ENCODE measurements at places on chromosomes 16 and 17.

- no peak for DNase-seq
These were observed 1.2 kb upstream of the COG1 start for GRCh38 chr17:73191443-73192205.

- no peak for DNase-seq
These were observed 167.3 kb upstream of the GSE1 start for GRCh38 chr16:85445779-85446222.

DNA sequence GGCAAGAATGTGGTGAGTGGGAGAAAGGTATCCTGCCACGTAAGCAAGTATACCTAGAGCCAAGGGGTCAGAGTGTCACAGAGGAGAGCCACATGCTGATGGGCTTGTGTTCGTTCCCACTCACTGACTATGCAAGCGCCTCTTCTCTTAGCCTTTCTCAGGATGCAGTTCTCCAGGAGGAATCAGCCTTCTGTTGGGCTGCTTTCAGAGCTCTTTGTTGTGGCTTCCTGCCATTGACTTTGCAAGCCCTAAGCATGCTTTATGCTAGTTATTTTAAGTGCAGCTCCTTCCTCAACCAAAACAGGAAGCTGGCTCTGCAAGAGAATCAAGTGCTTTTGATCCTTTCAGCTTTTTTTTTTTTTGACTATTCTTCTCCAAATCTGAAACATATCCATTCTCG lies 66.6 kb downstream of the SIAH1 start:
- no peak for DNase-seq

DNA sequence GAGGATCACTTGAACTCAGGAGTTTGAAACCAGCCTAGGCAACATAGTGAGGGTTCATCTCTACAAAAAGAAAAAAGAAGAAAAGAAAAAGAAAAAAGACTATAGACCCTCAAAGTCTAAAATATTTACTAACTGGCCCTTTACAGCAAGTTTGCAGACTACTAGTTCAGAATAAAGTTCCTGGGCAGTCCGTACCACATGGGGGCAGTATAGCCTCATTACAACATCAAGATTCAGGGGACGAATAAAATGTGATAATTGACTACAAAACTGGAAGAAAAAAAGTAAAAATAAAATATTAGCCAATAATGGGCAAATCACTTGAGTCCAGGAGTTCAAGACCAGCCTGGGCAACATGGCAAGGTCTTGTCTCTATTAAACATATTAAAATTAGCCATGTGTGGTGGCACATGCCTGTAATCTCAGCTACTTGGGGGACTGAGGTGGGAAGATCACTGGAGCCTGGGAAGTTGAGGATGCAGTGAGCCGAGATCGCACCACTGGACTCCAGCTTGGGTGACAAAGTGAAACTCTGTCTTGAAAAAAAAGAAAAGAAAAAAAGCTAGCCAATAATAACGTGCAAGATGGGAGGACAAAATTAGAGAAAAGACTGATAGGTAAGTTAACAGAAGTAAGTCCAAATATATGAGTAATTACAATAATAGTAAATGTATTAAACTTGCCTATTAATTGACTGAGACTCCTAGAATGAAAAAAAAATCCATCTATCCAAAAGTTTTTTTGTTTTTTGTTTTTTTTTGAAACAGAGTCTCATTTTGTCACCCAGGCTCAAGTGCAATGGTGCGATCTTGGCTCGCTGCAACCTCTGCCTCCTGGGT lies 129.4 kb upstream of the SEC14L1 start:
- no peak for DNase-seq

GRCh38 chr16:83942815-83943515 lies 10.1 kb upstream of the OSGIN1 start:
- no peak for DNase-seq

GRCh38 chr16:7585705-7586104 lies 253.1 kb downstream of the RBFOX1 start:
- DNase-seq: no peak

GRCh38 chr16:86122681-86123342 lies 223.8 kb downstream of the IRF8 start:
- no peak for DNase-seq

DNA sequence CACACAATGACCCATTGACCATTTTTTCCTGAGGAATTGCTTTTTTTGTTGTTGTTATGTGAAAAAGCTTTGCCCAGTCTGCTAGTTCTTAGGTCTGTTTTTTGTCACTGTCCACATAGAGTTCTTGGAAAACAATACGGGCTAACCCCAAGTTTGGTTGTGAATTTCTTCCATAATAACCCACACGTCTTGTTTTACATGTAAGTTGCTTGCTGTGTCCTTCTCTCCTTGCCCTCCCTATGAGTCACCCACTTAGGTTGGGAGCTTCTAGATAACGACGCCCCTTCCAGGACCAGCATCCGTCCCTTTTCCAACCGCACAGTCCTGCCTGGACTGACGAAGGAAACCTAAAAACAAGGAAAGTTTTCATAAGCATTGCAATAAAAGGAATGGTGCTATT lies 175.3 kb upstream of the HS3ST3A1 start:
- DNase-seq: no peak

DNA sequence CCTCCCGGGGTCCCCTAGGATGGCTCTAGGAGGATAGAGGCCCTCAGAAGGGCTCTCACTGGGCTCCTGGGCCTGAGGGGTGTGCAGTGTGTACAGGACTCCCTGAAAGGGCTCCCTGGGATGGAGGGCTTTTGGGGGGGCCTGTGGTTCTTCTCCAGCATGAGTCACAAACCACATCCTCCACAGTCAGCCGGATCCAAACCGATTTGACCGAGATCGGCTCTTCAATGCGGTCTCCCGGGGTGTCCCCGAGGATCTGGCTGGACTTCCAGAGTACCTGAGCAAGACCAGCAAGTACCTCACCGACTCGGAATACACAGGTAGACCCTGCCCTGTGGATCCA lies 4.5 kb downstream of the TRPV2 start:
- DNase-seq: no peak

GRCh38 chr16:19346335-19346922 lies 60.9 kb downstream of the CLEC19A start:
- DNase-seq: no peak

- no peak for DNase-seq
These were observed 61.1 kb downstream of the RPA1 start for GRCh38 chr17:1890758-1891450.

DNA sequence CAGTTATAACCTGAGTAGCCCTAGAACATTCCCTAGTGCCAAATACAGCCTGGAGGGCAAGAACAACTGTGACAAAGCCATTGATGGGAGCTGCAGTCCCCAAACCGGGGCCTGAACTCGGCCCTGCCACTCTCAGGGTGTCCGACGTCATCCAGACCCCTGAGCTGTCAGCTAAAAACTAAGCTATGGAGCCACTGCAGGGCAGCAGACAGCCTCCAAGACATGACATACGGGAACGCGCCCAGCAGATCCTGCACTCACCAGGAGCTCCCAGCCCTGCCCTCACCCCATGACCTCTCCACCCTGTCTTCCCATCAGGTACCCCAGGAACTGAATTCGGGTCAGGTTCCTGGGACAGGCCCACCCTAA lies 28.4 kb downstream of the KDM8 start:
- no peak for DNase-seq

DNA sequence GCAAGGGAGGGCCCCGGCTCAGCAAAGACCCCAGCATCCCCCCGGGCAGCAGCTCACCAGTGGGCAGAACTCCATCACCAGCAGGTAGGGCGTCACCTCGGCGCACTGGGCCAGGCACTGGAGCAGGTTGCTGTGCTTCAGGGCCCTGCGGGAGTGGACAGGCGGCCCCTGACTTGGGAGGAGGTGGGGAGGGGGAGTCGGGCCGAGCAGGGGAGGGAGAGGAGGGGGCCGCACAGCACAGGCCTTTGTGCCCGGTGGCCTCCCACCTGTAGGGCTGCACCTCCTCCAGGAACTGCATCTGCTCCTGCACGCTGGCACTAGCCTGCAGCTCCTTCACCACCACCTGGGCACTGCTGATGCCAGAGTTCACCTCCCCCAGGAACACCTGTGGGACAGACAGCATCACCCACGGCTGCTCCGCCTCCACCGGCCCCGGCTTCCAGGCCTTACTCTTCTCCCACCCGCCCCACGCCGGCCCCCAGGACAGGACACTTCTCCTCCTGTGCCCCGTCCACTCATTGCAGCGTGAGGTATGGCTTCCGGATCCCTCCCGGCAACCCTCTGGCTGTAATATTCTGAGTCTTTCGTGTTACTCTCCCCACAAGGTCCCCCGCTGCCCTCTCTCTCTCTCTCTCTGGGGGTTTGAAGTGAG lies 37.7 kb upstream of the PVALEF start:
- no peak for DNase-seq

DNA sequence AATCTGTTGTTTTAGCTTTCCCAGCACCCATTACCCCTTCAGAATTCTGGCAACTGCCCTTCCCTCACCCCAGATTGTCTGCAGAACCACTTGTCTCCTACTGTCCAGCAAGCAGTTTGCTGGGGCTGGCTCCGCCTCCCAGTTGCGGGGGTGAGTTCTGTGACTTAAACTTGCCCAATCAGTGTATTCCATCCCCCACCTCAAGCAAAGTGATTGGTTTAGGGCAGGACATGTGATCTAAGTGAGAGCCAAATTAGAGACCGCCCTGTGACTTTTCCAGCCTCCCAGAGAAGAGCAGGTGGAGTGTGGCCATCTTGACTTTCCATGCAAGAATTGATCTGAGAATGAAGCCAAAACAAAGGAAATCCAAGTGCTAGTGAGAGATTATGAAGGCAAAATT lies 22.7 kb upstream of the SRCIN1 start:
- DNase-seq: no peak

DNA sequence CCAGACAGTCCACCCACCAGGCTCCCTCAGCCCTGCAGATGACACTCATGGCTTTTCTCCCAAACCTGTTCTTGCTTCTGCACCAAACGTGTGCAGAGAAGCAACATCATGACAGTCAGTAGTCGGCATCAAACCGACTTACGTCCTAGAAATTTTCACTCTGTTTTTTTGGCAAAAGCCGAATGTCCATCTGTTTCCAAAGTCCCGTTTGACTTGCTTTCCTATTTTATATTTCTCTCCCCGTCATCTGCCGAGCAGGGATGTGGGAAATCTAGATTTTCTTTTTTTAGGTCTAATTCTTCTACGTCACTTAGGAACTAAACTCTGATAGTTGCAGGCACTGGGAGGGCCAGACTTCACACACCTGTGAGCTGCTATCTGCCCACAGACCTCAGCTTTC lies 104.9 kb downstream of the RMI2 start:
- no peak for DNase-seq

- DNase-seq: no peak
These were observed 3.3 kb downstream of the ZCCHC14 start for GRCh38 chr16:87489434-87490045.

DNA sequence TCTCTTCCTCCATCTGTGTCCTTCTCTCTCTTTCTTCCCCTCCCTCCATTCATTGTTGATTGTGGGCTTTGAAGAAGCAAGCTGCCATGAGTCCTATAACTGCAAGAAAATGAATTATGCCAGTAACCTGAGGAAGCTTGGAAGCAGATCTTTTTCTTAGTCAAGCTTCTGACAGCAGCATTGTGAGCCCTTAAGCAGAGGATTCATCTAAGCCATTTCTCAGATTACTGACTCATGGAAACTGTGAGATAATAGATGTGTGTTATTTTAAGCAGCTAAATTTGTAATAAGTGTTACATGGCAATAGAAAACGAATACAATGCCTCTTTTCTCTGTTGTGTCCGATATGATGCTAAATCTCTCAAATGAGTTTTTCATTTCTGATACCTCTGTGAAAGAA lies 1109.7 kb downstream of the CDH11 start:
- DNase-seq: no peak

- no peak for DNase-seq
These were observed 12.9 kb upstream of the KDM8 start for GRCh38 chr16:27190316-27190871.

- no peak for DNase-seq
These were observed 55.9 kb downstream of the MFSD11 start for GRCh38 chr17:76793775-76794174.

- DNase-seq: no peak
These were observed 24.1 kb upstream of the POLR3E start for GRCh38 chr16:22272870-22273650.

DNA sequence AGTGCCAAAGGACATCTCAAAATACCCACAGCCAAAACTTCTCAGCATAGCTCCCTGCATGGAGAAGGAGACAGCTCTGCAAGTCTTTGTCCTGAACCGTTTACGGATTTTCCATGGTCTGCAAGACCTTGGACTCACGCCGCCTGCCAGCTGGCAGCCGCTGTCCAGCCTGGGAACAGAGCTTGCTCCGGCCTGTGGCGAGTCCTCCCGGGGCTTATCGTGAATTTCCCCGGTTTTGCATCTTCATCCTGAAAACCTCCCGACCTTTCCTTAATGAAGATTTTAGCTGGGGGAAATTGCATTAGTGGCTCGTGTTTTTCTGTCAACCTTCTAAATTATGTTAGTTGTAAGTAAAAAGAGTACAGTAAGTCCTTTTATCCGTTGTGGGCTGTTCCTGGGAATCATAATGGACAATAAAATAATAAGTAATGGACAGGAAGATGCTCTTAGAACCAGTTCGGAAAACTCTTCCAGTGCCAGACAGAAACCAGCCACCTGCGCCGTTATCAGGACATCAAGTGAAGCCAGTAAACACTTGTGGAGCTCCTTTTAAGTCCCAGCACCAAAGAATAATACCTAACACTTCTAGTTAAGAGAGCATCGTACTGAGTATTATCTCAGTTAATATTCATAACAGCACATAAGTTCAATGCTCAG lies 112.4 kb upstream of the NOL11 start:
- no peak for DNase-seq

GRCh38 chr17:72065556-72065955 lies 55.3 kb upstream of the SOX9 start:
- DNase-seq: no peak

Measured in stimulated activated CD8-positive, alpha-beta memory T cell treated with anti-CD3 and anti-CD28 coated beads, Interleukin-15, amount 100 ng/mL, for 24 hours (primary cell).